ENCODE measurements at places on chromosomes 1 and 21.

DNA sequence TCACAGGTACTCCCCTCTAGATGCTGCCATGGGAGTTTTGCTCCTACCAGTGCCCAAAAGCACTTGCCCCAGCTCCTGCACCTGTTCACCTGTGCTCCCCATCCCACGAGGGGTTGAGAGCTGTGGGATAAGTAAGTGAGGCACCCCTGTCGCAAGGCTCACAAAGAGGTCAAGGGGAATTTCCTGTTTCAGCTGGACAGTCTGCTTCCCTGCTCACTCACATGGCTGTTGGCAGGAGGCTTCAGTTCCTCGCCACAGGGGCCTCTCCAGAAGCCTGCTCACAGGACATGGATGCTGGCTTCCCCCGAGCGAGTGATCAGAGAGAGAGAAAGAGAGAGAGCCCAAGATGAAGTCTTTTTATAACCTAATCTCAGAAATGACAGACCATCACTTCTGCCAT is 8.7 kb upstream of the NCMAP start:
- no peak for DNase-seq

DNA sequence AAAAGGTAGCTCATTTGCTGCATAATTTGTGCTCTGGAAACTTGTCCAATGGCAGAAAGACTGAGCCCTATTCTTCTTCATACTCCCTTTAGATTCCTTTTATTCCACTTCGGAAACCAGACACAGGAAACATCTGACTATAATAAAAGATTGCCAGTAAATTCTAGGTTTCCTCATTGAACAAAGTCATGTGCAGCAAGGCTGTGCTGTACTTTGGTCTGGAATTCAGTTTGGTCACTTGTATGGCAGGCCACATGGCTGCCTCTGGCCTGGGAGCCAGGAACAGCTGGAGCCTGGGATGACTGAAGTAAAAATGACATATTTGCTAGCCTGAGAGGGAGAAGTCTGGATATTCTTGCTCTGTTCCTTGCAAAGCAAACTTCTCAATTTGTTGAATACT is 79.6 kb downstream of the ST3GAL3 start:
- no peak for DNase-seq

- DNase-seq: no peak
Observed at GRCh38 chr1:88141499-88142074, 542.5 kb upstream of the PKN2 start.

DNA sequence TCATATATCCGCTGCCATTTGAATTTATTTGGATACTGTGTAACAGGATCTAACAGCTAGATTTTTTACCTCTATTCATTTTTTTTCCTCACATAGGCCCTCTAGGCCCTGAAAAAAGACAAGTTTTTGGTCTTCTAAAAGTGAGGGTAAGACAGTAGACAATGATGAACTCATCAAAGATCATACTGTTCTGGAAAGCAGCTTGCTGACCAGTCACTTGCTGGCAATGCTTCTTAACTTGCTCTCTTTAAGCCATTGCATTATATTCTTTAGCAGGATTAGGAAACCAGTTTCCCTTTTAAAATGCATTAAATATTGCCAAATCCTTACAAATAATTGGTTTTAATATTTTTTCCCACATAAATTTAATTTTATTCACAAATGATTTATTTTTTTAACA is 65.5 kb downstream of the SYT14 start:
- DNase-seq: no peak

DNA sequence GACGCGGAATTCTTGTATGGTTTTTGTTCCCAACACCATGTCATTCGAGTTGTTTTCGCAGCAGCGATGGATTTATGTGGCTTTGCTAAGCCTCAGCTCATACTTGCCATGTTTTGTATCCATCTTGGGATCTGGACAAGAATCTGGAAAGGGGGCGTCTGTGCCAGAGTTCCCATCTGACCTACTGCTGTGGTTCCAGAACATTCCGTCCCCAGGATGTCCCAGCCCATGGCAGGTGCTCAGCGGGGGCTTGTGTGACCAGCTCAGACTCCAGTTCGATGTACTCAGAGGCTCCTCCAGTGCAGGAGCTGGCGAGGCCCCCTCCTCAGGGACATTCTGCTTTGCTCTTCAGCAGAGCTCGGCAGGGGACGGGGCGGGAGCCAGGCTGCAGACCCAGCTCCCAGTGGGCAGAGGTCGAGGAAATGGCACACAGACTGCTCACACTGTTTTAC is 24.0 kb upstream of the ADARB1 start:
- no peak for DNase-seq

Measured in stimulated activated CD8-positive, alpha-beta memory T cell treated with anti-CD3 and anti-CD28 coated beads, Interleukin-15, amount 100 ng/mL, for 48 hours (primary cell).